ENCODE measurements at places on chromosomes 1 and 21.
A peak's percentile ranks its signal among the peaks of the same experiment; 100 is the strongest.

DNA sequence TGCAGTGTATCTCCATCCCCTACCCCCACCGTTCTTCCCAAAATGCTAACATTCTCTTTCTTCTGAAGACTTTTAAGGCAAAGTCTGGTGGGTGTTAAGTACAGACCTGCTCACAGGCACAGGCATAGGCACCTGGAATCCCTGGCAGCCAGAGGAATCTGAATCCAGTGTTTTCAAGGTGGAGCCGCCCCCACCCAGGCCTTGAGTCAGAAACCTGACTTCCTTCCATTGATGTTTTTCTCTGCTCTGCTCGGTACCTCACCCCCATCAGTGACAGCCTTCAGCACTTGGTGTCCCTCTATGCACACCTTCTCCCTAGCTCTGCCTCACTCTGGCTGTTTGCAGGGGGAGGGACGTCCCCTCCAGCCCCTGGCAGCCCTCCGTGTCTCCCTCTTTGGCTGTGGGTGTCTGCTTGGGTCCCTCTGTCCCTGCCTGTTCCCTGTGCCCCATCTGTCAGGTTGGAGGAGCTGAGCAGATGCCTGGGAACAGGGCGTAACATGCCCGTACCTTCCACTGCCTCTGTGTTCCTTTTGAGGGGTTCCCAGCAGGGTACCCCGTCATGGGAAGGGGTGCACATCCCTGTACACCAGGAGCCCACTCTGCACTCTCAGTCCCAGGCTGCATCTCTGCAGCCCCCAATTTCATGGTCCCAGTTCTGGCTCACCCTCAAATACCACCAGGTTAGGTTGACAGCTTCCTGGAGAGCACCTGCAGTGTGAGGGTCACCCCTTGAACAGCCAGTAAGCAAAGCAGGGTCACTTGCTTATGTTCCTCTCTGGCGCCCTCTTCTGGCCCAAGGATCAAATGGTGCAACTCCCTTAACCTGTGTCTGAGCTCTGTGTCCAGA, 6.7 kb downstream of the NCDN start:
- DNase-seq = peak; percentile 70

- no peak for DNase-seq
Observed at GRCh38 chr21:42439284-42440186, 35.8 kb downstream of the UBASH3A start.

DNA sequence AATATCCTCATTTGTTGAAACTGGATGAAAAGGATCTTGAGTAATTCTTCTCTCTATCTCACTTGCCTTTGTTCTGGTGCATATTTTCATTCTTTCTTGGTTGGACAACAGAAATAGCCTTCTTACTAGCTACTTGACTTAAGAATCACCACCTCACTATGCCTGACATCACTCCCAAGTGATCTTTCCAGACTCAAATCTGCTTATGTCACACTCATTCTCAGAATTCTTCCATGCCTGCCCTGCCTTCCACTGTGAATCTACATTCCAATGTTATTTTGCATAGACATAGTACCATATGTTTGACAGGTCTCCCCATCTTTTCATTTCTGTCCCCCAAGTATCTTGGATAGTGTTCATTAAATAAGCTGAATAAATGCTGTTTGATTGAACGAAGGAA, 78.5 kb upstream of the DPYD start:
- no peak for DNase-seq

GRCh38 chr1:245576323-245576722, 421.5 kb downstream of the KIF26B start:
- DNase-seq = no peak

- DNase-seq = no peak
Observed at GRCh38 chr1:224770336-224770693, 154.2 kb downstream of the CNIH3 start.

DNA sequence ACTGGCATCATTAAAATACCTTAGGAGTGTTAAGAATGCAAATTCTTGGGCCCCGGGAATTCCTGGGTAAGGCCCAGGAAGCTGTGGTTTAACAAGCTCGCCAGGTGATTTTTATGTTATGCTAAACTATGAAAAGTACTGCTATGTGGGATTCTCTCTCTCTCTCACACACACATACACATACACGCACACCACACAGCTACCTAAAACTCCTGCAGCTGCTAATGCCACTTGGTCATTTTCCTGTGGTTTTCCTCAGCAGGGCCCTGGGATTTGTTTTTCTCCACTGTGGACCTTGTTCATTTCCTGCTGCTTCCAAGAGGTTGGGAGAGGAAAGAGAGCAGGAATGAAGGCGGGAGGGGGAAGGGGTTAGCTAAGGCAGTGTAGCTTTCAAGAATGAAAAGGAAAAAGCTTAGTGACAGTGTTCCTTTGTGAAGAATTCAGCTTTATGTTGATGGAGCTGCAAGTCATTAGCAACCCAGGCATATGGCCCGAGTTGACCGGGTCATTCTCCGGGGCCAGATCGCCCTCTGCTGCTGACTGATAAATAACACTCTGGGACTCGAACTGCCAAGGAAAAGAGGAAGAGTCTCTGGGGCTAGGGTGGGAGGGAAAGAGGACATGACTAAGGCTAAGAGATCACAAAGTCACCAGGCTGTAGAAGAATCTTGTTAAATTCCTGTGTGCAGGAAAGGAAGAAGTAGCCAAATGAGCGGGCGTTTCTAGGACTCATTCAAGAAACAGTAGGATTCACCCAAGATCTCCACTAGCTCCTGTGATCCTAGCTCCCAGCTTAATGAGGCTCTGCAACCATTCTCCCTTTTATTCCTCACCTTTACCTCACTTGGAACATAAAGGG, 30.5 kb upstream of the LRIG2 start:
- no peak for DNase-seq

- peak; percentile 55 for DNase-seq
Observed at GRCh38 chr1:1122078-1122811, 6.4 kb upstream of the C1orf159 start.

GRCh38 chr1:55610203-55610602, 395.0 kb upstream of the USP24 start:
- DNase-seq = no peak

DNA sequence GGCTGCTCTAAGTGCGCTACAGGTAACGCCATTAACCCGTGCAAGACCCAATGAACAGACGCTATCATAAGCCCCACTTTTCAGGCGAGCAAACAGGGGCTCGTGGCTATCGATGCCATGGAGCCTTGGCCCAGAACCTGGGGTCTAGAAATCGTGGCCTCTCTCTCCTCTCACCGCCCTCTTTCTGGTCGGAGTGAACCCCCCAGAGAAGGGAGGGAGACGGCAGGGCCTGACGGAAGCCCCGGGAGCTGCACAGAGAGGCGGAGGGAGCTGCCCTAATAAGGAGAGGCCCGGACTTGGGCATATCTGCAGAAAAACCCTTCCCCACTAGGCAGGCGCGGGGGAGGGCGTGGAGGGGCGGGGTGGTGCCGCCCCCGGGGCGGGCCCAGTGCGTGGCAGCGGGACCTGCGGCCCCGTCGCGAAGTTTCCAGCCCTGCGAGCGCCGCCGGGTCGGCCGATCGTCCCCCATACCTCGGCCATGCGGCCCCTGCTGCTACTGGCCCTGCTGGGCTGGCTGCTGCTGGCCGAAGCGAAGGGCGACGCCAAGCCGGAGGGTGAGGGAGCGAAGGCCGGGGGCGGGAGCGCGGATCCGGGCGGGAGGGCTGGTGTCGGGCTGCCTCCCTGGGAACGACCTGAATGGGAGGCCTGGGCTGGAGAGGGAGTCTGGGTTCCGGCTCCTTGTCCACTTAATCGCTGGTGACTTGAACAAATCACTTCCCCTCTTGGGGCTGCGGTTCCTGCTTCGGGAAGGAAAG, at the start of gene PLOD1:
PLOD1 (plus strand) TSS at position 416 of the 755 bp plus-strand sequence; CDS start at position 479, 63 bp downstream.
- DNase-seq = peak; percentile 67

DNA sequence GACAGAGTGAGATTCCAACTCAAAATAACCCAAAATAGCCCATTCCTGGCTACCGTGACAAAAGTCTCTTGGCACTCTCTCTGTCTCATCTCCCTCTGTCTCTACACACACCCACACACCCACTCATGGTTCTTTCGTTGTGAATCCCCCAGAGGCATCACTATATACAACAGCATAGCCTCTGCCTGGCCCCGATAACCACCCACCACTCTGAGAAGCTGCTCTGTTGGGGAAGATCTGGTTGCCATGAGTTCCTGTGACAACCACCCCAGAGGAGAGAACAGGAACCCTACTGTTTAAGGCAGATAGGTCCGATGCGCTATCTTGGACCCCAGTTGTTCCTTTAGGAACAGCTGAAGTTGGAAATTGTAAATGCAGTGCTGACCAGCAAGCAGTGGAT, 70.4 kb upstream of the LYST start:
- DNase-seq = no peak

DNA sequence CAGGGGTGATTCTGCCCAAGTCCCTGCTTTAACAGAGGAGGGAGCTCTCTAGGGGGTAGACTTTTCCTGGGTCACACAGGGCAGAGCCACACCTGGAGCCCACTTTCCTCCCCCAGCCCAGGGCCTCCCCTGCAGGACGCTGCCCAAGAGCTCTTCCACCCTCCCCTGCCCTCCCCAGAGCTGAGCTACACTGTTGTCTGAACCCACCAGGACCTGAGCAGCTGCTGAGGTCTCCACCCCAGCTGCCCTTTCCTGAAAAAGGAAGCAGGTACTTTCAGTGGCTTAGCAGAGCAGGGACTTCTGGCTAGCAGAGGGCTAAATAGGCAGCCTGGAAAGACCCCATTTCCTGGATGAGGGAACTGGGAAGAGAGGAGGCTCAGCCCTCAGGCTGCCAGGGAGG, 169.3 kb upstream of the ETV3 start:
- no peak for DNase-seq

GRCh38 chr1:89274411-89274857, 1.8 kb upstream of the GBP5 start:
- no peak for DNase-seq

DNA sequence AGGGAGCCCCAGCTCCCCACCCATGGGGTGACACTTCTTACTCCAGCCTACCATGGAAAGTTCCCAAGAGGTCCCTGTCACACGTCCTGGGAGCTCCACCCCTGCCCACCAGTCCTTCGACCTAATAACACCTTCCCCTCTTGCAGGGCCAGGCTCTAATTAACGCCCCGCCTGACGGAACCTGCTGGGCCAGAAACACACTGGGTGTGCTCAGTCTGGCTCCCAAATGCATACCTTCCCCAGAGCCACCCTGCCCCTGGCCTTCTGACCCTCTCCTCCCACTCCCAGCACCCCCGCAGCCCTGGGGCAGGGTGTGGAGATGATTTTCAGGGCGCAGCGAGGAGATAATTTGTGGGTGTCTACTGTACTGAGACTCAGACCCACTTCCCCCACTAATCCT, 20.6 kb downstream of the PGLYRP3 start:
- no peak for DNase-seq

- no peak for DNase-seq
Observed at GRCh38 chr1:20704390-20705202, 13.2 kb downstream of the KIF17 start.

- no peak for DNase-seq
Observed at GRCh38 chr1:92708368-92708950, 76.4 kb downstream of the EVI5 start.

- DNase-seq = no peak
Observed at GRCh38 chr1:205588636-205589035, 43.2 kb downstream of the ELK4 start.

GRCh38 chr1:167059045-167059808, 30.9 kb downstream of the GPA33 start:
- DNase-seq = peak; percentile 63

GRCh38 chr21:43921571-43921978, 56.6 kb downstream of the AGPAT3 start:
- peak; percentile 38 for DNase-seq
